Thoracic aorta (tissue), 2 donors: ENCODE measurements at places on chromosomes 16 and 17.

DNA sequence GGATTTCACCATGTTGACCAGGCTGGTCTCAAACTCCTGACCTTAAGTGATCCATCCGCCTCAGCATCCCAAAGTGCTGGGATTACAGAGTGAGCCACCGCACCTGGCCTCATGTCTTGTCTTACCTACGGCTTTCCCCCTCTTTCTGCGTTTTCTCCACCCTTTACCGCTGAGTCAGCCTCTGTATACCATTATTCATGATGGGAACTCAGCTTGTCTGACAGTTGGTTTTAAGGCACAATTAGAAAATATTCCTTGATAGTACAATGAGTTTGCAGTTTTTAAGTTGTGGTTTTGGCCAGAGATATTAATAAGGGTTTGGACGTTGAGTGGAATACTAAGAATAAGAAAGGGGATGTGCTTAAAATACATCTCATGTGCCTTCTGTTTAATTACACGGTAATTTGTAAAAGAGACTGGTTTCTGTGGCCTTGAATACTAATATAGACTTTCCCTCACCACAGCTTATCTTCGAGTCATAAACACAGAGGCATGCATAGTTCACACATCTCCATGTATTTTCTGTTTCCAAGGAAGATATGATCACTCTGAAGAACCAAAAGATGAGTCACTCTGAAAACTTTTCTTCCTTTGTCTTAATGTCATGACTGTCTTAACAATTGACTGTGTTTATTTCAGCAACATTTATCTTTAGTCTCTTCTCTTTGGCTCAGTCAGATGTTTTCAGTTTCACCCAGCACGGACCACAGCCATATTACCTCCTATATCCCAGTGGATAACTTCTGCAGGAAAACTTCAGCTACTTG is 54.4 kb downstream of the PITPNC1 start:
- H3K4me3 ChIP-seq: no peak overlapping the region
- no peak for DNase-seq
- H3K36me3 ChIP-seq: no peaks in the 10 kb centered on the region
- no peak overlapping the region for H3K27ac ChIP-seq
- H3K4me1 ChIP-seq: no peaks in the 10 kb centered on the region

GRCh38 chr16:1745900-1746692 is 25.2 kb downstream of the NME3 start:
- H3K4me3 ChIP-seq: no peak overlapping the region
- H3K27me3 ChIP-seq: no peaks in the 10 kb centered on the region
- H3K36me3 ChIP-seq: peaks cover 39% of the 10 kb centered on the region
- H3K4me1 ChIP-seq: no peaks in the 10 kb centered on the region
- no peak for DNase-seq
- no peak overlapping the region for H3K27ac ChIP-seq

DNA sequence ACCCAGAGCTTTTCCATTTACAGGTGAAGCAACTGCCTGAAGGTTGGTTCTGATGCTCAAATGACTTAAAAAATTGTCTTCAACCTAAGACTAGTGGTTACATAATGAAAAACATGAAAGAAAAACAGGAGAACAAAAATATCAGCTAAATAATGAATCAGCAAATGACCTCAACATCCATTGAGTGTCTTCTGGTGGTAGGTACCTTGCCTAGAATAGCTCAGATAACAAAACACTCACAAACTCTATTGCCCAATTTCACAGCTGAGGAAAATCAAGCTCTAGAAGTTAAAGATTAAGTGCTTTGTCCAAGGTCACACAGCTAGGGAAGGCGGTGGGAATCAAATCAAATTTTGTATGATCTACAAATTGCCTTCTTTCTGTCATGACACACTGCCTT is 304.6 kb upstream of the CDH11 start:
- H3K36me3 ChIP-seq: no peaks in the 10 kb centered on the region
- H3K27ac ChIP-seq: no peak overlapping the region
- no peaks in the 10 kb centered on the region for H3K4me1 ChIP-seq
- H3K27me3 ChIP-seq: no peaks in the 10 kb centered on the region

DNA sequence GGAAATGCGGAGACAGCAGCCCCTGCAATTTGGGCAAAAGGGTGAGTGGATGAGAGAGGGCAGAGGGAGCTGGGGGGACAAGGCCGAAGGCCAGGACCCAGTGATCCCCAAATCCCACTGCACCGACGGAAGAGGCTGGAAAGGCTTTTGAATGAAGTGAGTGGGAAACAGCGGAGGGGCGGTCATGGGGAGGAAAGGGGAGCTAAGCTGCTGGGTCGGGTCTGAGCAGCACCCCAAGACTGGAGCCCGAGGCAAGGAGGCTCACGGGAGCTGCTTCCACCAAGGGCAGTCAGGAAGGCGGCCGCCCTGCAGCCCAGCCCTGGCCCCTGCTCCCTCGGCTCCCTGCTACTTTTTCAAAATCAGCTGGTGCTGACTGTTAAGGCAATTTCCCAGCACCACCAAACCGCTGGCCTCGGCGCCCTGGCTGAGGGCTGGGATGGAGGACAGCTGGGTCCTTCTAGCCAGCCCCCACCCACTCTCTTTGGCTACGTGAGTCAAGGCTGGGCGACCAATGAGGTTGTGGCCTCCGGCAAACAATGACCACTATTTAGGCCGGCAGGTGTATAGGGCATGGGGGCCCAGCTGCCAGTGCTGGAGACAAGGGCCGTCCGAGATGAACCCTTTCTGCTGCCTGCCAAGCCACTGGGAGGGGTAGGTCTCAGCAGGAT is 507 bp downstream of the SERPINF1 start:
- H3K4me1 ChIP-seq: peaks cover 18% of the 10 kb centered on the region
- peak overlapping the region; percentile 47 for H3K27ac ChIP-seq
- H3K4me3 ChIP-seq: peak overlapping the region; percentile 43
- H3K36me3 ChIP-seq: no peaks in the 10 kb centered on the region
- no peaks in the 10 kb centered on the region for H3K27me3 ChIP-seq

DNA sequence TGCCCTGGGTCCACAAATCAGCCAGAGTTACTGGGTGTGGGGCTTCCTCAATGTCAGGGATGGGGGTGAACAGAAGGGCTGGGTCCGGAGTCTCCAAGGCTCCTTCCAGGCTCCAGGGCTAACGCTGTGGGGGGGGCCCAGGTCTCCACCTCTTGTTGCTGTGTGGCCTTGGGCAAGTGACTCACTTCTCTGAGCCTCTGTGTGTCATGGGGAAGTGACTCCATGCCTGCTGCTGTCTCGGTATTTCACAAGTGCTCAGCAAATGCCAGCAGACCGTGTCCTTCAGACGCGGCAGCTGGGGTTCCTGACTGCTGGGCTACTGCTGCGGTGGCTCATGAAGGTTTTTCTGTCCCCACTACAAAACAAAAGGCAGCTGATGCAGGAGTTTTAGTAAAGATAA is 26.6 kb downstream of the JPH3 start:
- H3K36me3 ChIP-seq: no peaks in the 10 kb centered on the region
- H3K27ac ChIP-seq: no peak overlapping the region
- H3K4me3 ChIP-seq: no peak overlapping the region

DNA sequence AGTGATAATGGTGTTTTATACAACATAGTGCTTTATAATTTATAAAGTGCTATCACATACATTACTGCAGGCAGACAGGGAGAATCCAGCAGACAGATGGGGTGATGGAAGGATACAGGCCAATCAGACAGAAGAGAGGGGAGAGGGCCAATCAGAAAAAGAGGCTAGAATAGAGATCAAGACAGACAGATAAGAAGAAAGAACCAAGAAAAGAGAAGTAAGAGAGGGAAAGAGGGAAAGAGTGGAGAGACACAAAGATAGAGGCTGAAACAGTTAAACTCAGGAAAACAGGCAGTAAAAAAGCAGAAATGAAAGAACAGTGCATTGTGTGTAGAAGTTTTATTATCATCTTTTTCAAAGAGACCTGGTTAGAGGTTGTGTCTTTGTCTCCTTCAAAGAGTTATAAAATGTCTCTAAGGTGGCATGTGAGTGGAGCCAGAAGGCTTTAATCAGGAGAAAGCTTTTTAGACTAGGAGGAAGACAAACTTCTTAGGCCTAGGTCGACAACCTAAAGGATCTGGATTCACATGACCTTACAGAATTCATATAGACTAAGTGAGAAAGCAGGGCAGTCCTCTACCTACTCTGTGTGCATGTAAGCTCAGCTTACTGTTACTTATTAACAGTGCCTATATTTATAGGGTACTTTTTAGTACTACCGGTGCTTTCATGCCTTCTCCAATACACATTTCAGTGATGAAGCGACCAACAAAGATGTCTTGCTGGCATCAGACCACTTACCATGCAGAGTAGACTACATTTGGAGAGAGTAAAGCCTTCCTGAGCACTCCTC is 8.3 kb upstream of the CHD3 start:
- H3K27ac ChIP-seq: no peak overlapping the region
- H3K27me3 ChIP-seq: no peaks in the 10 kb centered on the region
- peaks cover 3% of the 10 kb centered on the region for H3K4me1 ChIP-seq

DNA sequence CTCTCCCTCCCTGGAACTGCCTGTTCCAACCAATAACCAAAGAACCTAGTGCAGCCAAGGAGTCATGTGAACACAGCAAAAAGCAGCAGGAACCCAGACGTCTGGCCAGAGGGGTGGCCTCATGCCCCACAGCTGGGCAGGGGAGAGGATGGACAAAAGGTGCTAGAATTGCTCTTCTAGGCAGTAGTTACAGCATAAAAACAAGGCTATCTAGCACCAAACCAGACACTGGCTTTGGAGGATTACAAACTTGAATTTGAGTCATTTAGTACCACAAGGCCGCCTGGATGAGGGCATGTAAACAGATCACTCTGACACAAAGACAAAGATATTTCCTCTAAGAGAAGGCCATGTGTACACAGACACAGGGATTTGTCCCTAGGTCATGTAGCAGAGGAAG is 423.3 kb upstream of the MAF start:
- H3K36me3 ChIP-seq: no peaks in the 10 kb centered on the region
- H3K4me1 ChIP-seq: no peaks in the 10 kb centered on the region
- H3K27me3 ChIP-seq: no peaks in the 10 kb centered on the region
- DNase-seq: no peak
